ENCODE measurements at places on chromosomes 5 and 9.

GRCh38 chr9:97564291-97565175, 63.1 kb downstream of the TMOD1 start:
- no peak for DNase-seq

DNA sequence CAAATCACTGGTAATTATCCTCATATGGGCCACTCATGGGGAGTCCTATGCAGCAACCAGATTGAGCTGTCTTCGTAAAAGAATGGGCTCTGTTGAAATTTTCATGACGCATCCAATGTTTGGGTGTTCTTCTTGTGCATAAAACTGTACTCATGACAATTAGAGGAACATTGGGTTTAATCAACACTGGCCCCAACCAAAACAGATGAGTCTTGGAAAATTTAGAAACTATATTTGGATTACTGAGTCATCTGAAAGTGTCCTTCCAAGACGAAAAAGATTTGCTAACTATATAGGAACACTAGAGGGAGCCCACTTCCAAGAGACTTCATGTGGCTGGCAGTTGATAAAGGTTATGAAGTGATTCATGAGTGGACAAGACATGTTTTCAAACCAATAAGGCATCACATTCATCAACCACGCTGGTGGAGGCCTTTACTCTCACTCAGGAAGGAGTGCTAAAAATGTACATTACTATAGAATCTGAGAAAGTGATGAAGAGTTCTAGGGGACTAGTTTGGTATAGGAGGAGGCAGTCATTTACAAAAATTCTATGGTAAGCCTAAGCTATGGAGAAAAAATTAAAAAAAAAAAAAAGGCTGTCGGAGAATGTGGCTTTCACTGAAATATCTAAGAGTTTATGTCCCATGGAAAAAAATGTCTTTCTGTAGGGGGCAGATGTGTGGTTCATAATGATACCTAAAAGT, 313.5 kb downstream of the PRDM9 start:
- no peak for DNase-seq

- DNase-seq: no peak
Measured at GRCh38 chr5:171888051-171888481, 102.4 kb downstream of the SMIM23 start.

GRCh38 chr9:77005216-77005615, 14.2 kb upstream of the FOXB2 start:
- no peak for DNase-seq

DNA sequence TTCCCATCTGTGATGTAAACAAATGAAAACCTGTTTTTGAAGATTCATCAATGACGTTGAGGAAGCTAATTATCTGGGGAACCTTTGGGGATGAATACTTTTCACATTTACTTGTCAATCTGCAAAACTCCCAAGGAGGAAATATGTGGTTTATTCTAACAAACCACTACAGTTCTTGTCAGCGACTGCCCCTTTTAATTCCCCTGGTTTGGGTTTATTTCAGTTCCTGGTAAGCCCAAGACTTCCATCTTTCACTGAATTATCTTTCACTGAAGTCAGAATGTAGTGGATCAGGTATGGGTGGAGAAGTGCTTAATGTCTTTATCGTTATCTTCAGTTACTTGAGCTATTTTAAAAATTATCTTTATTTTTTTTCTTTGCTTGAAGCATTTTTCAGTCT, 40.2 kb downstream of the TLR4 start:
- DNase-seq: no peak

DNA sequence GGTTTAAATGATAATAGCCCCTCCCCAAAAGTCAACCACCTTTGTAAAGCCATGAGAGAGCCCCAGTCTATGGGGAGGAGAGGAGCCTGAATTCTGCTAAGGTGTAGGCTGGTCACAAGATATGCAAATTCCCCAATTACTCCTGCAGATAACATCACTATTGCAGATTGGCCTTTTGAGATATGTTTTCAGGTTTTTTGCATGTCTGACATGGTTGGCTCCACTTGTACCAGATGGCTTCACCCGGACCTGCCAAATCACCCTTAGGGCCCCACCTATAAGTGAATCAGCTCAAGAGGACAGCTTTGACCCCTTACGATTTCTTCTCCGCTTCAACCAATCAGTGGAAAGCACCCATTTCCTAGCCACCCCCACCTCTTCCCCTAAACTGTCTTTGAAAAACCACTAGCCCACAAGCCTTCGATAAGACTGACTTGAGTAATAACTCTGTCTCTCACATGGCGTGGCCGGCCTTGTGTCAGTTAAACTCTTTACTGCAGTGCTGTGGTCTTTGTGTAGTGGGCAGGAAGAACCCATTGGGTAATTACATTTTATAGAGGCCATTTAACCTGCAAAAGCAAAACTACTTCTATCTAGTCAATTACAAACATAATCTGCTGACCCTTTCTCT, 69.7 kb downstream of the PRLR start:
- DNase-seq: no peak

GRCh38 chr5:13591621-13592020, 352.9 kb downstream of the DNAH5 start:
- DNase-seq: no peak

DNA sequence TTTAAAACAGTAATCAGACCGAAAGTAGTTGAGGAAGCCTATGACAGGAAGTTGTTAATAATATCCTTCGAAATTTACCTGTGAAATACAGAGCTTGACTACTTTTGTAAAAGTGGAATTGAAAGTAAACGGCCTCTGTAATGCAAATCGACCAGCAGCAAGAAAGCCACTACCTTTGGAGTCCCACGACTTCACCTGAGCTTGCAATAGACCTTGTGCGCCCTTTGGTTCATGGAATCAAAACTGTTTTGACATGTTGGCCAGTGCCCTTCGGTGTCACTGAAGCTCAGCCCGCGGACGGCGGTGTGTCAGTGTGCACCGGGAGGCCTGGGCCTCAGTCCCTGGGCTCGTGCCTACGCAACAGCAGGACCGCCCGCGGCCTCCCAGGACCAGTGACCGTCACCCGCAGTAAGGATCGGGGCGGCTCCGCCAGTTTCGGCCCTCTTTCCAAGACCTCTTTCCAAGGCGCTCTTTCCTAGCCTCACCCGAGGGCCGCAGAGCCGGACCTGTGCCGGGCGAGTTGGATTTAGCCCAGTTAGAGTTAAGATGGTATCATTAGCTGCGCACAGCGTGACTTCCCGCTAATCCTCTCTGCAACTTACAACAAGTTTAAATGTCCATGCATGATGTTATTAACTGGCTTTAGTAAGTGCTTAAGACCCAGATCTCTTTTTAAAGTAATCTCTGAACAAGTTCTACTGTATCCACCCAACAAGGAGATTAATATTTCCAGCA, 223.3 kb downstream of the MEF2C start:
- DNase-seq: no peak

DNA sequence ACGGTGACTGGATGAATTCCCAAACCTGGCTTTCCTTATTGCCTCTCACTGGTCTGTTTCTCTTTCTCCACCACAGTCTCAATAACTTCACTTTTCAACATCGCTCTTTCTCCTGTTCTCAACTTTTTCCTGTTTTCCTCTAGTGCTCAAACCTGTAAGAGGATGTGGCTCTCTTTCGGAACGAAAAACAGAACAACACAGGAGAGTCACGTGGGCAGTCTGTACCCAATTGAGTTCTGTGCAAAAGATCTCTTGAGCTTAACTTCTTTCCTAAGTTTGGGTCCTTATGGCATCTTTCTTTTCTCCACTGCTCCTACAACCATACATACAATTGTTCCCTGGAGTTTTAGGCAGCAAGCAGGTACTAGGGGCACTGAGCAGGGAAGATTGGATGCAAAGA, 8.9 kb downstream of the HAVCR1 start:
- no peak for DNase-seq

- DNase-seq: no peak
Measured at GRCh38 chr9:126095546-126096190, 231.0 kb upstream of the MVB12B start.
